SJSA1 (cell line): ENCODE measurements at places on chromosomes 1 and 21. TPM values are rescaled to one million over a fixed set of nuclear protein-coding genes. Genes with fewer than 3 reads are reported as not detected.

DNA sequence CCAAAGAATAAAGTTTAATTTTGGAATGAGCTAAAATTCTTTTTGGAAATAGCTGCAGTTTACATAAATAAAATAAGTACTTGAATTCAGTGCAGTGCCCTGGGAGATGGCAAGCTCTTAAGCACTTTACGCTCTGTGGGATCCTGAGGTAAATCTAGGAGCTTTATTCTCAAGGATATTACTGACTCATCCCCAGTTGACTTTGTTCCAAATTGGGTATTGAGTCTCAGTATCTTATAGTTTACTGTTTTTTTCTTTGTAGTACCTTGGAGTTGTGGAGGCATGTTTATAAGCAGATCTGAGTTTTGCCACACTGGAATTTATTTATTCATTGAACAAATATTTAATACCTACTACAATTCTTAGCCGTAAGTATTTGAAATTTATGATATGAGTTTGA is 27.4 kb upstream of the HRNR start:
- H3K27ac ChIP-seq = no peak overlapping the region
- no peaks in the 10 kb centered on the region for H3K27me3 ChIP-seq
- H3K36me3 ChIP-seq = no peaks in the 10 kb centered on the region; the same call in 1 of the 2 replicates
- H3K4me1 ChIP-seq = no peaks in the 10 kb centered on the region

- DNase-seq = peak; percentile 80
- peak overlapping the region; percentile 67 for H3K4me3 ChIP-seq
- peak overlapping the region; percentile 70; the same call in 1 of the 2 replicates for H3K27ac ChIP-seq
- H3K27me3 ChIP-seq = no peaks in the 10 kb centered on the region
- H3K4me1 ChIP-seq = peaks cover 12% of the 10 kb centered on the region
These were observed 11.4 kb downstream of the FAM229A start for GRCh38 chr1:32350785-32351398.

DNA sequence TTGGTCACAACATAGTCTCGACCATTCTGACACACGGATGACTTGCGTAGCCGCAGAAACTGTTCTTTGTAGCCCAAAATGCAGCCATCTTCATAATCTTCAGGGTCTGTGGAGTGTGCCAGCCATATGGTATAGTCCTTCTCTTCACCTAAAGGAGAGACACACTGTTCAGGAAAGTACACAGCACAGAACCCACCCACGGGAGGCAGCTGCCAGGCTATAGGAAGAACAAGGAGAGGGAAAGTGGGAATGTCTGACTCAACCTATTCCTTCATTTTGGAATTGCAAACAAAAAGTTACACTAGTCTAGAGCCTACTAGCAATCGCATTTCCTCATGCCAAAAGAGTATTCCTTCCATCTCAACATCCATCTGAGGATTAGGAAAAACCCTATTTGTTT is 16.2 kb upstream of the MYBPHL start:
- no peak for DNase-seq
- no peaks in the 10 kb centered on the region for H3K4me1 ChIP-seq
- H3K36me3 ChIP-seq = peaks cover 8% of the 10 kb centered on the region
- no peaks in the 10 kb centered on the region for H3K27me3 ChIP-seq
- no peak overlapping the region for H3K27ac ChIP-seq
- no peak overlapping the region for H3K4me3 ChIP-seq

GRCh38 chr1:28074892-28075511 is 13.4 kb downstream of the EYA3 start:
- peaks cover 30% of the 10 kb centered on the region for H3K4me1 ChIP-seq
- H3K4me3 ChIP-seq = no peak overlapping the region
- peaks cover 26% of the 10 kb centered on the region for H3K36me3 ChIP-seq
- H3K27me3 ChIP-seq = no peaks in the 10 kb centered on the region

- no peaks in the 10 kb centered on the region for H3K36me3 ChIP-seq
- no peaks in the 10 kb centered on the region for H3K4me1 ChIP-seq
- peaks cover 3% of the 10 kb centered on the region; the same call in 1 of the 2 replicates for H3K27me3 ChIP-seq
- no peak overlapping the region for H3K27ac ChIP-seq
- H3K4me3 ChIP-seq = no peak overlapping the region
- DNase-seq = no peak
These were observed 60.4 kb downstream of the DESI2 start for GRCh38 chr1:244713332-244713731.

DNA sequence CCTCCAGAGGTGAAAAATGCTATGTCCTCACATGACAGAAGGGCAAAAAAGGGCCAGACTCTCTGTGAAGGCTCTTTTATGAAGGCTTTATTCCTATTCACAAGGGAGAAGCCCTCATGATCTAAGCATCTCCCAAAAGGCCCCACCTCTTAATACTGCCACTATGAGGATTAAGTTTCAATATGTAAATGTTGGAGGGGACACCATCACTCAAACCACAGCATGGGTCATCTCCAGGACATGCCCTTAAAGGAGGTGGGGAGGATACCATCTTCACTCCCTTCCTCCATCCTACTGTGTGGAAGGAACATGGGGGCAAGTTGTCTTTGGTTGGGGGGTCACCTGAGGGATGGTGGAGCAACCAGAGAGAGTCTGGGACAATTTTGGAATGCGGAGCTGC is 170.1 kb downstream of the TRIM33 start:
- H3K4me3 ChIP-seq = no peak overlapping the region
- no peak for DNase-seq
- no peaks in the 10 kb centered on the region for H3K4me1 ChIP-seq
- no peaks in the 10 kb centered on the region; the same call in 1 of the 2 replicates for H3K27me3 ChIP-seq
- H3K36me3 ChIP-seq = no peaks in the 10 kb centered on the region

DNA sequence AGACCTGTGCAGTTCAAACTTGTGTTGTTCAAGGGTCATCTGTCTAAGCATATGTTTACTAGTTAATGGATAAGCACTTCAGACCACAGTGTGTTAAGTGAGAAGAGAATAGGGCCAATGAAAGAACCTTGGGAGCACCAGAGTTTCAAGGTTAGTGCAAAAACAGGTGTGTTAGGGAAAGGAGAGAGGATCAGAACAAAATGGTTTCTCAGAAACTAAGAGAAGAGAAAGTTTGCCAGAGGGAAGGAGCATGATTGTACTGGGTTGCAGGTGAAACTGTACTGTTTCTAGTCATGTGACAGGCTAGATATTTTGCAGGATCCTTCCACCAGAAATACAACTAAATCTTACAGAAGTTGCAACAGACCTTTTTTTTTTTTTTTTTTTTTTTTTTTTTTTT is 23.3 kb downstream of the RPRD2 start:
- no peak overlapping the region for H3K4me3 ChIP-seq
- H3K36me3 ChIP-seq = no peaks in the 10 kb centered on the region
- no peaks in the 10 kb centered on the region for H3K27me3 ChIP-seq
- H3K27ac ChIP-seq = no peak overlapping the region
- no peaks in the 10 kb centered on the region for H3K4me1 ChIP-seq

- no peaks in the 10 kb centered on the region for H3K27me3 ChIP-seq
- no peaks in the 10 kb centered on the region for H3K36me3 ChIP-seq
- H3K4me1 ChIP-seq = no peaks in the 10 kb centered on the region
These were observed 14.7 kb downstream of the TMEM53 start for GRCh38 chr1:44659566-44659965.

DNA sequence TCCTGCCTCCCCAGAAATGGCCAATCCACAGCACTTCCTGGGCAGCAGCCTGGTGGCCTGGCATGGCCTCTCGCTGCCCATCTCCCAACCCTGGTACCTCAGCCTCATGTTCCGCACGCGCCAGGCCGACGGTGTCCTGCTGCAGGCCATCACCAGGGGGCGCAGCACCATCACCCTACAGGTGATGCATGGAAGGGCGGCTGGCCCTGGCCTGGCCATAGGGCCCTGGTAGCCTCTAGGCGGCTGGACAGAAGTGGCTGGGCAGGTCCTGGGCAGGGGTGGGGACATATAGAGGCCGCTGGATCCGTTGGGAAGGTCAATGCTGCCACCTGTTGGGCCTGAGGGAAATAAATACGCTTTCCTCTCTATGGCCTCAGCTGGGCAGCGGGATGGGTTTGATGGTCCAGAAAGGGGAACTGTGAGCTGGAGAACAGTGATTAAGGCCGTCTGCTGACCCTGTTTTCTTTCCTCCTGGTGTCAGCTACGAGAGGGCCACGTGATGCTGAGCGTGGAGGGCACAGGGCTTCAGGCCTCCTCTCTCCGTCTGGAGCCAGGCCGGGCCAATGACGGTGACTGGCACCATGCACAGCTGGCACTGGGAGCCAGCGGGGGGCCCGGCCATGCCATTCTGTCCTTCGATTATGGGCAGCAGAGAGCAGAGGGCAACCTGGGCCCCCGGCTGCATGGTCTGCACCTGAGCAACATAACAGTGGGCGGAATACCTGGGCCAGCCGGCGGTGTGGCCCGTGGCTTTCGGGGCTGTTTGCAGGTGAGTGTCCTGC is 14.4 kb downstream of the CELSR2 start:
- H3K27ac ChIP-seq = no peak overlapping the region
- H3K4me1 ChIP-seq = no peaks in the 10 kb centered on the region
- DNase-seq = peak; percentile 97

- H3K27ac ChIP-seq = no peak overlapping the region
- no peak overlapping the region for H3K4me3 ChIP-seq
- no peaks in the 10 kb centered on the region for H3K27me3 ChIP-seq
- no peaks in the 10 kb centered on the region for H3K4me1 ChIP-seq
These were observed 2.9 kb downstream of the BRINP3 start for GRCh38 chr1:190474650-190475211.

DNA sequence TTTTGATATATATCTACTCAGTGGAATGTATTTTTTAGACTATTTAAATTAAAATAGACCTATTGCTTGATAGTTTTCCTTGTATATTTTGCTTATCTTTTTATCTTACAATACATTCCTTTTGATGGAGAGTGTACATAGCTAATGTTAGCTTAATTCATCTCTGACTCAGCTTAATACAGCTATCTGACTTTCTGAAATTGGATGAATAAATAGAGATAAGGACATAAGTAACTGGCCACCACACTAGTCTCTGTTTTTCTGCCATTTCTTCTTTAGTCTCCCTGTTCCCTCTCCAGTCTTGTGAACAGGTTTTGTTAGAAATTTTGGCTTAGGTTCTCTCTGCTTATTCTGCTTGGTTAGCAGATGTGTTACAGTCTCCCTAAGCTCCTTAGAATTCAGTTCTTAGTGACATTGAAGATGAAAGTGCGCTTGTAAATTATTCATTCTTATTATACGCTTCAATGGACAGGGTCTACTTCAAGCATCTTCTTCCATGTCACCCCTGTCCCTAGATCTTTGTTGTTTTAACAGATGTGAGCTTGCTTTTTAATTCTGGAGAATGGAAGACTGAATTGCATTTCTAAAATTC is 59.6 kb downstream of the XPR1 start:
- no peaks in the 10 kb centered on the region for H3K4me1 ChIP-seq
- no peak for DNase-seq
- H3K4me3 ChIP-seq = no peak overlapping the region
- no peaks in the 10 kb centered on the region for H3K36me3 ChIP-seq
- no peak overlapping the region for H3K27ac ChIP-seq

- no peaks in the 10 kb centered on the region for H3K4me1 ChIP-seq
- no peaks in the 10 kb centered on the region for H3K36me3 ChIP-seq
- H3K27ac ChIP-seq = no peak overlapping the region
- H3K27me3 ChIP-seq = no peaks in the 10 kb centered on the region
These were observed 520.9 kb upstream of the PKN2 start for GRCh38 chr1:88163187-88163586.

GRCh38 chr1:86068271-86068721 is 88.3 kb downstream of the COL24A1 start:
- H3K4me1 ChIP-seq = no peaks in the 10 kb centered on the region
- no peaks in the 10 kb centered on the region for H3K27me3 ChIP-seq
- DNase-seq = no peak
- H3K4me3 ChIP-seq = no peak overlapping the region

DNA sequence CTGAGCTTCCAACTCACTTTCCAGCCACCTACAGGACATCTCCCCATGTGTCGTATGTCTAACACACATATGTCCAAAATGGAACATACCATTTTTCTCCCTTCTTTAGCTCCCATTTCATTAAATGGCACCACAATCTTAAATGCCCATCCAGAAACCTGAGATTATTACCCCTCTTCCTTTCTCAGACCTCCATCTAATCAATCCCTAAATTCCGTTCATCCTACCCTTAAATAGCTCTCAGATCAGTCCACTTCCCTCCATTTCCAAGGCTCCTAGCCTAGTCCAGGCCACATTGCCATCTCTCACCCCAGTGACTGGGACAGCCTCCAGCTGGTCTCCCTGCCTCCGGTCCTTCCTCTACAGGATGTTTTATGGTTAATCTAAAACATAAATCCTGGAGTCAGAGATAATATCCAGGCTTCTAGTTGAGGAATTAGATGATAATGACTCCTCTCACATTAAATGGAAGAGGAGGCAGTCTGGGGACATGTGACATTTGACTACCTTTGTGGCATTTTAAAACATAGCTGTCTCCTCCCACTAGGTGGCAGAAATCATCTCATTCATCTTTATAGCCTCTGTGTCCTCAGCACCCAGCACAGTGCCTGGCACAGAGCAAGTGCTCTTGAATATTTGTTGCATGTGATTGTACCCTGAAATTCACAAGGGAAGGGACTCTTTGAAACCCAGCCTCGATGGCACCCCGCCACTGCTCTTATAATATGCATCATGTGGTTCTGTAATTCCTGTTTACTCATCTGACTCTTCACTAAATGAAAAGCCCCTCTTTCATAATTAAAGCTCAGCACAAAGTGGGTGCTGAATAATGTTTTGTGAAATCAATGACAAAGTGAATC is 102.3 kb downstream of the TMEM53 start:
- no peak overlapping the region for H3K4me3 ChIP-seq
- no peak for DNase-seq

DNA sequence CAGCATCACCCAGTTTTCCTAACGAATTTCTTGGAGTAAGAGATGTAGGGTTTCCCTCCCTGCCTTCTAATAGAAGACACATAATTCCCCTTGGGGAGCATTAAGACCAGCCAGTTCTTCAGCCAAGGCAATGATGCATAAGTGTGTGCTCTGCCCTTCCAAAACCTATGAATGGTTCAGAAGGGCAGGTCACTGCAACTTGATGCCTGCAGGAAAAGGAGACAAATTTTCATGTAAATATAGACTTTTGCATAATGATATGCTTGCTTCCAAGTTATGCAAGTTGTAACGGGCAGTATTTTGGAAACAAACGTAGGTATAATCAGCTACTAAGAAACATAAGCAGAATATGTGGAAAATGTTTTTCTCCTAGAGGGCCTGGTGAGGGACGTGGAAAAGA is 31.6 kb downstream of the PTGS2 start:
- DNase-seq = no peak
- H3K27ac ChIP-seq = no peak overlapping the region
- no peak overlapping the region for H3K4me3 ChIP-seq
- no peaks in the 10 kb centered on the region for H3K27me3 ChIP-seq

GRCh38 chr1:106961646-106962045 is 94.8 kb upstream of the PRMT6 start:
- H3K27me3 ChIP-seq = no peaks in the 10 kb centered on the region
- no peak for DNase-seq
- no peak overlapping the region for H3K27ac ChIP-seq
- no peak overlapping the region for H3K4me3 ChIP-seq
- H3K4me1 ChIP-seq = no peaks in the 10 kb centered on the region

The BCAN gene
- not detected in 2 replicates for total RNA-seq

The SCAF4 gene
- total RNA-seq = 5.5 and 6.5 TPM in 2 replicates

The TRPM2 gene
- 14.8 and 16.1 TPM in 2 replicates for total RNA-seq

The NFASC gene
- total RNA-seq = 0.03 TPM in 1 of 2 replicates, not detected in the other

The LYPD8 gene
- total RNA-seq = not detected in 2 replicates

The TSTD1 gene
- 3.1 TPM in 1 of 2 replicates, not detected in the other for total RNA-seq

The KRTAP19-4 gene
- total RNA-seq = not detected in 2 replicates

The SLC2A5 gene
- total RNA-seq = not detected in 2 replicates

The ST7L gene
- total RNA-seq = 15.0 and 28.4 TPM in 2 replicates

The HEYL gene
- total RNA-seq = 12.7 and 14.4 TPM in 2 replicates

The HOOK1 gene
- total RNA-seq = not detected in 2 replicates

The TEDDM1 gene
- total RNA-seq = not detected in 2 replicates

The NIBAN1 gene
- 45.1 and 51.8 TPM in 2 replicates for total RNA-seq
